ENCODE measurements at places on chromosomes 2 and 18.
A peak's percentile ranks its signal among the peaks of the same experiment; 100 is the strongest.

GRCh38 chr2:134676960-134677359, 41.8 kb downstream of the TMEM163 start:
- DNase-seq = peak; percentile 10

GRCh38 chr2:25938345-25938744, 44.0 kb downstream of the KIF3C start:
- DNase-seq = no peak

- DNase-seq = no peak
These were observed 199.5 kb downstream of the NDUFA10 start for GRCh38 chr2:239825705-239825979.

- no peak for DNase-seq
These were observed 194.9 kb downstream of the TWIST2 start for GRCh38 chr2:239042551-239043320.

- DNase-seq = no peak
These were observed 55.5 kb upstream of the HS6ST1 start for GRCh38 chr2:128374001-128374710.

- no peak for DNase-seq
These were observed 110.9 kb downstream of the PID1 start for GRCh38 chr2:229160180-229160579.

DNA sequence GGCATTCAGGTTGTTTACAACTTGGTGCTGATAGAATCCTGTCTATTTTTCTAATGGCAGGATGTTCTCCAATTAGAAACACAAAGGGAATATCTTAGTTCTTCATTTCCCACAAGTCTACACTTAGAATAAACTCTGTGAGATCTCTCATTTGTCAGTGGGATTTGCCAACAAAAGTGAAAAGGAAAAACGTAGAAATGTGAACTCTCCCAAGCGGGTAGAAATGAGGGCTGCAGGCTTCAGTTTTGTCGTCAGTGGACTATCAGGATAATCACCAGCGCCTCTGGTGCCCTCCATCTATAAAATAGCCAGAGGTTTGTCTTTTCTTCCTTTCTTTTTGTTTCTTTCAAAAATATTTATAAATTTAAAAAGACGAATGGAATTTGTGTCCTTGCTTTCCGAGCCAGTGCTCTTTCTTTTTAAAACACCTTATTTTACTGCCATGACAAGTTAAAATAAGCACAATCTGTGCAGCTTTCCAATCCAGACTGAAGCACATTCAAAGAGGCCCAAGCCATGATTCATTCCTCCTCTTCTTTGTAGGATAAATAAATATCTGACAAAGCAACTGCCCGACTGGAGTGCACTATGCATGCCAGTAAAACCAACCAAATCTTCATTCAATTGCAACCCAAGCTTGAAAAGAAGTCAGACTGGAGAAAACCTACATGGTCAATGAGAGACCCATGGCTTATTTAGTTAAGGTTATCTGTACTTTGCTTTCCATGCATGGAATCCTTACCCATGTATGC, 185.8 kb downstream of the ANKRD44 start:
- DNase-seq = no peak

DNA sequence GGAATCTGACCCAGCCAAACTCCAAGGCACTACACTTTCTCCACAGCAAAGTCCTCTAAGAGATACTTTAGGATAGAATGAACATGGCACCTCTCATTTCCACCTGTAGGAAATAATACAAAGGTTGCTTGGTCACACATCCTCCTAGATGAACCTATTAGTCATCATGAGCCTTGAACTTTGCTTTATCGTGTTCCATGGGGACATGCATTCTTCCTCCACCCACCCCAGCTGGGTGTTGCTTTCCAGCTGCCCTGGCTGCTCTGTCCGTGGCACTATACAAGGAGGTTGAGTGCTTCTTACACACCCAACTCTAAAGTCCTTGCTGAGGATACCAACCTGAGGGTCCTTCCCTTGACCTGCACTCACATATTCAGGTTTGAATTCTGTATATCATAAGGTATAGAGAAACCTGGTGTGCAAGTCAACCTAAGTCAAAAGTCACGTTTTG, 52.7 kb downstream of the SPRED2 start:
- no peak for DNase-seq

GRCh38 chr2:195472501-195473234, 184.4 kb upstream of the SLC39A10 start:
- no peak for DNase-seq

DNA sequence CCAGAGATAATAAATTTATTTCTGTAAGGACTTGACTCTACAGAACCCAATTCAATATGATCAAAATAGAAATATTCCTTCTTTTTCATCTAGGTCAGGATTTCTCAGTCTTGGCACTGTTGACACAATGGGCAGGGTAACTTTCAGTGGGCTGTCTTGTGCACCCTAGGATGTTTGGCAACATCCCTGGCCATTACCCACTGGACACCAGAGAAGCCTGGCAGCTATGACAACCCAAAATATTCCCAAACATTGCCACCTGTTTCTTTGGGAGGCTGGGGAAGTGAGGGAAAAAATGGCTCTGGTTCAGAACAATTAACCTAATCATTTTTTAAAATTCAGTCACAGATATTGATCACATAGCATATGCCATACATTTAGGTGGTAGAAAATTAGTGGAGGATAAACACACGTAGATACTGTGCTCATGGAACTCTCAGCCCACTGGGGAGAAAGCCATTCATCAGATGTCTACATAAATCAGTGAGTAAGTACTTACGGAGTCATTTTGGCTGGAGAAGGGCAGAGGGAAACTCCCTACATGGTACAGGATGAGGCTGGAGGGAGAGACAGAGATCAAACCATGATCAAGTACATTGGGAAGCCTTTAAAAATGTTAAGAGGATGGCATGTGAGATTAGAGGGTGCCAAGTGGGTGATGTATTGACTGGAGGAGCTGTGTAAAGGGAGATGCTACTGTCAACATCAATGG, 718 bp upstream of the TNP1 start:
- DNase-seq = no peak

DNA sequence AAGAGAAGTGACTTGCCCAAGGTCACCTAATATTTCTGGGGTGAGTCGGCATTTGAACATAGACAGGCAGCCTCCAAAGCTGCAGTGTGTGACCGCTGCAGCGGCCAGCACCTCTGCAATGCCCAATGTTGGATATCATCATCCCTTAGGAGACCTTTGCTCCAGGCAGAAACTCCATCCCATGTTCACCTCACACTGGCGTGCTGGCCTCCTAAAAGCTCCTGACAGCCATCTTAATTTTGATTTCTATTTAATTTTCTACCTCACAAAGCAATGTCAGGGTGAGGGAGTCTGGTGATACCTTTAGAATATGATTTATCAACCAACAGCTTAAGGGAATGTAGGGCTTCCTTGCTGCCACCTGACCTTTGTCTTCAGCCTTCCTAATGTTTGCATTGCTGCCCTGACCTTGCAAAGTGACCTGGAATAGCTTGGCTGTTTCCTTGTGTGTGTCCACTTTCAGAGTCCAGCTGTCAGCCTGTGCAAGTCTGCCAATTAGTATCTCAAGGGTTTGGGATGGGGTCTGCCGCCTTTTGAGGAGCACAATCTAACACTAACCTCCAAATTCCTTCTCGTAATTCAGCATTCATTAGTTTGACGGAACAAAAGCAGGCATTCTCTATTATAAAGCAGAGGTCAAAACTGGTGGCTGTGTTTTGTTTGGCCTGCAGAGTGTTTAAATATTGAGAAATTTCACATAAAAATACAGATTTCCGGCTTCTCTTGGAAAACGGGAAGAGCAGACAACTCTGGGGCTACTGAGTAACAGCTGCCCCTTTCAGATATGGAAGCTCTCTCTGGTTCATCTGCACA, 127.6 kb downstream of the PLEKHM3 start:
- no peak for DNase-seq

DNA sequence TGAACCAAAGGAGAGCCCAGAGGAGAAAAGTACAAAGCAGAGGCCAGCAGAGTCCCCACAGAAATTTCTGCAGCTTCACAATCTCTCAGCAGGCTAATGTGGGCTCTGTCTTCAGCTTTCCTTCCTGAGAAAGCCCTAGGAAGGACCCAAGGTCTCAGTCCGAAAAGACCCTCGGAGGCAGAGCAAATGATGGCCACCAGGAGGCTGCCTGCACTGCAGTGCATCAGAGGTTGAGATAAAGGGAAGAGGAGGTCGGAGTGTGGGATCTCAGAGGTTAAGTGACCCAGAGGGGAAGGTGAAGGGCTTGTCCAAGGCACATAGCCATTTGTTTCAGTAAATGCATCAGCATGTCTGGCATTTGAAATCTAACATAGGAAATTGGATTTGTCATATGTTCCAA, 299.1 kb upstream of the SLC14A2 start:
- DNase-seq = no peak

- DNase-seq = no peak
These were observed 176.9 kb upstream of the PGAP1 start for GRCh38 chr2:197103363-197103762.

Data from nephron progenitor cell (in vitro differentiated cells).